ENCODE measurements at places on chromosomes 16 and 17.

DNA sequence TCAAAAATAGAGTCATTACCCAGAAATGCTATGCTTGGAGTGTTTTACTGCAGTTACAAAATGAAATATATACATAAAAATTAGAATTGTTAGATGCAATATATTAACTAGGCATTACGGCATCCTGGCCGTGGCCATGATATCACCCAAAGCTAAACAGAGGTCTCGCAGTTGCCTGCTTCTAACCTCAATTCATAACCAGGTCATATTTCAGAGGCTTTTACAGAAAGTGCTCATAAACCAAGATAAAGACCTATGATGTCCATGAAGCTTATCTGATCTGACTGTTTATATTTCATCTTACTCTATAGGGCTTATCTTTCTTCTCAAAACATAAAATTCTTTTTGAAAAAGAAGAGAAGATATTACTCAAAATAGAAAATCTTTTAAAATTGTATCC lies 664.5 kb upstream of the SALL1 start:
- DNase-seq, result no peak

DNA sequence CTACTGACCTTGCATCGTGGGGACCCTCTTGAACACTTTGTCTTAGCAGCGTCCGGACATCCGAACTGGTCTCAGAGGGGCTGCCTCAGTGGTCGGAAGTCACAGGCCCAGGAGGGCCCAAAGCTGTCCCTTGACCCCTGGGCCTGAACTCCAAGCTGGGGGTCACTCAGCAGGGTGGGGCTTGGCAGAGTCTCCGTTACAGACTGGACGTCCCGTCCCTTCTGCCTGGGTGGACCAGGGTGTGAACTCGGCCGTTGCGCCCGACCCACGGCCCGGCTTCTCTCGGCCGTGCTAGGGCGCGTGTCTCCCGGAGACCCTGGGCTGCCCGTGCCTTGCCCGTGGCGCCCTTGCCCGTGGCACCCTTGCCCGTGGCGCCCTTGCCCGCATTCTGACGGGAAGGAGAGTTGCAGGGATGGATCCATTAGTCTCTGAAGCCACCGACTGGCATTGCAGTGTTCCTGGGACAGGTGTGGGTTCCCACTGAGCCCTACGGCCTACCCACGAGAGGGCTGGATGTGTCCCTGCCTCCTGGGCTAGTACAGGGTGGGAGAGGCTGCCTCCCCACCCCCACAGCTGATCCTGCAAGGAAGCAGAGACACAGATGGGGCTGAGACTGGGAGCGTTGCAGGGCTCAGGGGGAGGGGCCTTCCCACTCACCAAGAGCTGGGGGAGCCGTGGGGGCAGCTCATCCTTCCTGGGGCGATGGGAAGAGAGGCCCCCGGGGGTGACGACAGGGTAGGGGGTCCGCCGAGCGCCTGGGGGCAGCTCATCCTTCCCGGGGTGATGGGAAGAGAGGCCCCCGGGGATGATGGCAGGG lies 4.9 kb downstream of the CACNA1H start:
- no peak for DNase-seq

GRCh38 chr16:85940214-85940613 lies 41.3 kb downstream of the IRF8 start:
- no peak for DNase-seq

DNA sequence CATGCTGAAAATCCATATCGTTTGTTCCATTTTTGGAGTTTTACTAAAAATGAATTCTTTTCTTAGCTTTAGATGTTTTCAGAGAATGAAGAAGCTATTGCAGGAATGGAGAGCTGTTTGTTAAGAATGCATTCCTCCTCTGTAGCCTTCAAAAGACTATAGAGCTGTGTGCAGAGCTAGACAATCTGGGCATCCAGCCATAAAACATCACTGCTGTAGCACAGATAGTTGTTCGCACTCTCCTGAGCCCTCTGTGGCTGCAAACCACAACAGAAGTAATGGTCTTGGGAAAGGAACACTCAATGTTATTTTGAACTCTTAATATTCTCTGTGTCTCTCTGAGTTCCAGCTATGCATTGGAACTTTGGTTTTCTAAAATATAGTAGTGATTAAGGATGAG lies 4.9 kb downstream of the TNRC6C start:
- DNase-seq, result no peak

DNA sequence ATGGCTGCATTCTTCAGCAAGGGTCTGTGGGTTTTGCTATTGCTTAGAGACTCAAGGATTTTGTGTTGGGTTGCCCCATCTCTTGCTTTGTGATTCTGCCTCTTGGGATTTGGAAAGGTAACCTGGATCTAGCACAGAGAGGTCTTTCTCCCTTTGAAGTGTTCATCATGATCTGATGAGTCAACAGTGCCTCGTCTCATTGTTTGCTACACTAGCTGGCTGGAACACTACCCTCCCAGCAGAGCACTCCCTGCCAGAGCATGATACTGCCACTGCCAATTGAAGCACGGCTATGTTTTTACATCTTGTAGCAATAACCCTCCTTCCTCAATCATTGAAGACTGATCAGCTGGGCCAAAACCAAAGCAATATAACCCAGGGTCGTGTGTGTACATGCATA lies 361.0 kb downstream of the CDH13 start:
- no peak for DNase-seq

DNA sequence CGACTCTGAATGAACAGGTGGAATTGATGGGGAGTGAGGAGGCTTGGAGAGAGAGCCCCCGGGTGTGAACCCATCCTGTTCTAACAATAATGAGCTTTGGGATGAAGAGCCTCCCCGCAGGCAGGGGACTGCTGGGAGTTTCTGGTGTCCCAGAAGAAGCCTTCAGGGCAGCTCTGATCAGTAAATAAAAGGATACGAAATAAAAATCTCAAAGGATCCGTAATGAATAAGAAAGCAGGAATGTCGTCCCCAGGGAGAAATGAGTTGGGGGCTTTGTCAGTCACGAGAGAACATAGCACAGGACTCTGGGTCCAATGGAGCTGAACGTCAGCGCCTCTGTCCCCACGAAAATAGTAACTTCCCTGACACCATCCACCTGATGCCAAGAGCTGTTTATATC lies 113.4 kb downstream of the PITPNC1 start:
- DNase-seq, result no peak
